ENCODE measurements at places on chromosomes 11 and 22.

- no peak for DNase-seq
Measured at GRCh38 chr11:57599381-57599780, 1.9 kb downstream of the SERPING1 start.

DNA sequence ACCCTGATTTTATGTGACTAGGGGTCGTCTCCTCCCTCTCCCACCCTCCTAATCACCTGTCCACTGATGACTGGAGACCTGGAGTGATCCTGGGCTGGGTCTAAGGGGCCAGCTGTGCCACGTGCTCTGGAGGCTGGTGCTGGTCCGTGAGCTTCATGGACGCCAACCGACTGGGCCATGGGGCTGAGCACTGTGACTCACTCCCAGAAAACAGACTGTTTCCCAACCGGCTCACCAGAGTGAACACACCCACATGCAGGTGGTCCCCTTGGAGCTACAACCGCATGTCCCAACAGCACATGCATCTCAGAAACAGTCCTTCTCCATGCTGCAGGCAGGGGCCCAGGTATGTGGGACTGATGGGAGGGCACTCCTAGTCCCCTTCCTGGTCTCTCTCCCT is 14.0 kb upstream of the LMO1 start:
- no peak for DNase-seq

GRCh38 chr11:37963440-37963839 is 1365.4 kb upstream of the RAG2 start:
- no peak for DNase-seq

DNA sequence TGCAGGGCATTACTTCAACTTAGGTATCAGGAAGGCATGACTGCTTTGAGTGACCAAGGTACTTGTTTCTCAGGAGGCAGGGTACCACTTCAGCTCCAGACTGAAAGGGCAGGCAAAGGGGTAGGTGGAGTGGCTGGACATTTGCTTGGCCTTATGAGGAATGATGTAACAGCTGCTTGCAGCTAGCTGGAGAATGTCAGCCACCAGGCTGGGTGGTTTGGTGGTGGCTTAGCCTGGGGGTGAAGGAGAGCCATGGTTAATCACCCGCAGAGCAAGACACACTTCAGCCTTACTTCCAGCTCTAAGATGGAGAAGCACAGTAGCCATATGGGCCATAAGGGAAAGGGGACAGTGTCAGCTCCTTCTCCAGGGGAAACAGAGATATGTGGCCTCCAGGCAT is 146.1 kb downstream of the APIP start:
- DNase-seq: no peak

- no peak for DNase-seq
Measured at GRCh38 chr22:50730941-50731661, 6.9 kb upstream of the ACR start.

- DNase-seq: no peak
Measured at GRCh38 chr22:38176170-38176741, 5.4 kb downstream of the PLA2G6 start.

- no peak for DNase-seq
Measured at GRCh38 chr11:103935219-103935618, 101.2 kb upstream of the DDI1 start.

DNA sequence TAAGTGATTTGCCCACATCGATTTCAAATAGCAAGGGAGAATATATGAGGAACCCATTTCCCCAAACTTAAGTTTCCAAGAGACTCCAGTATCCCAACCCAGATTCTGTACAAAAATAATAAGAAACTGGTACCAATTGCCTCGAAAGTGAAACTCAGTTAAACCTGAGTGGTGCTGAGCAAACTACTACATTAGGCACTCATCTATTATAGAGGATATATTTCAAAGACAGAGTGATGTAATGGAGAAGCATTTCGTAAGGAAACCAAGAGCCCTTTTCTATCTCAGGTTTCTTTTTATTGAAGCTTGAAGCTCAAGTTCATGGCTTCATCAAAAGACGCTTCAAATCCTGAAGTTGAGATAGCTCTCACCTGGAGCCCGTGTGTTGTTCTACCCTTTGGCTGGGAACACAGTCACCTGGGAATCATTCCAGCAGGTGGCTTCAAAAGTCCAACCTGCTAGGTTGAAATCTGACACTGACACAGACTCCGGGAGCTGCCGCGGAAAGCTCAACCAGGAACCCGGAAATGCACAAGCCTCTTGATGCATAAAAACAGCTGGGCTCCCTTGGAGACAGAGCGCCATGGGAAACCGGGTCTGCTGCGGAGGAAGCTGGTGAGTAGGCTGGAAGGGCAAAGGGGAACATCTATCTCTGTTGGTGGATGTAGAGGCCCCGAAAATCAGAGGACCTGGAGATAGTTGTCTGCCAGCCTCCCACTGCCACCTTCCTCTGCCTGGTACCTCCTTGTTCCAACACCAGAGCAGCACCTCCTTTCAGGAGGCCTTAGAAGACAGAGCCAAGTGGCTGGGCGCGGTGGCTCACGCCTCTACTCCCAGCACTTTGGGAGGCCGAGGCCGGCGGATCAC is at the start of gene C11orf52:
TSS of gene C11orf52 (plus strand) at position 524 of the 867 bp plus-strand sequence. CDS start at position 584, 60 bp downstream.
- no peak for DNase-seq

DNA sequence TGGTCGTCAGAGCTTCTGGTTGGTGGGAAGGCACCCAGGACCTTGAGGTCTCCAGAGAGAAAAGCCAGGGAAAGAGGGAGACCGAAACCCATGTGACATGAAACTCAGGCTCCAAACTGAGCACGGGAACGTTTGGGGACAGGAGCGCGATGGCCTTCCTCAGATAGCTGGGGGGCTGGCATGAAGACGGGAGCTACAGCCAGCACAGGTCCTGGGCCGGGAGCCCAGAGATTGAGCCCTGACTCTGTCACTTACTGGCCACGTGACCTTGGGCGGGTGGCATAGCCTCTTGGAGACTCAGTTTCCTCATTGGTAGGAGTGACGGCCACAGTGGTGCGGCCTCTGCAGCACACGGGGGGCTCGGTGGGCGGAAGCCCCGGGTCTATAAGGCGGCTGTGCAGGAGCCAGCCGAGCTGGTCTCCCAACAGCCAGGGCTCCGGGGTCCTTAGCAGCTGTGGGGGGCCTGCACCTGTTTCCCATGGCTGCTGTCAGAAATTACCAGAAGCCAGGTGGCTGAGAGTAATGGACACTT is 36.4 kb upstream of the PPP6R3 start:
- no peak for DNase-seq

- no peak for DNase-seq
Measured at GRCh38 chr11:77435972-77436371, 37.9 kb downstream of the PAK1 start.

GRCh38 chr11:19244084-19244483 is 3.3 kb upstream of the E2F8 start:
- no peak for DNase-seq

GRCh38 chr22:44212936-44213335 is 32.2 kb downstream of the PARVG start:
- DNase-seq: no peak

DNA sequence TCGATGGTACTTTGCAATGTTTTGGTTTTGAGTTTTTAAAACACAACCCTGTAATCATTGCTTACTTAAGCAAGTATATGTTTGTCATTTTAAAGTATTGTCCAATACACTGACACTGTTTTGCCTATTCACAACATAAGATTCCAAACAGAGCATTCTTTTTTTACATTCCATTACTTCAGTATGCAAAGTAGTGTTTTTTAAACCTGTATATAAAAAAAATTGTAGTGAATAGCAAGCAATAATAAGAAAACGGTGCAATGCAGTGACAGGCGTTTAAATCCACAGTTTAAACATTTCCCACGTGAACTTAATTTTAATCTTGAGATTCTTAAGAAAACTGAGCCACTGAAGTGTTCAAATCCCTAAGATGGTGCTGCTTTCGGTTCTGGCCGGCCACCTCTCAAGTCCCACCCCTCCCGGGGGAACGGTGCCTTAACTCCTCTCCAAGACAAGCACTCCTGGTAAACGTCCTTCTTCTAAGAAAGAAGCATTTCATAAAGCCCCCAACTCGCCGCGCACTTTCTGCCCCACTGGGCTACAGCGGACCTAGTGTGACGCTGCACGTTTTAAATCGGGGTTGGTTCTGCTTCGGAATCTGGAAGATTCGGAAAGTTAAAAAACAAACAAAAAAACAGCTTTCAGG is 2.9 kb downstream of the PGR start:
- DNase-seq: no peak

- DNase-seq: no peak
Measured at GRCh38 chr11:58647141-58647699, 24.8 kb downstream of the CNTF start.

DNA sequence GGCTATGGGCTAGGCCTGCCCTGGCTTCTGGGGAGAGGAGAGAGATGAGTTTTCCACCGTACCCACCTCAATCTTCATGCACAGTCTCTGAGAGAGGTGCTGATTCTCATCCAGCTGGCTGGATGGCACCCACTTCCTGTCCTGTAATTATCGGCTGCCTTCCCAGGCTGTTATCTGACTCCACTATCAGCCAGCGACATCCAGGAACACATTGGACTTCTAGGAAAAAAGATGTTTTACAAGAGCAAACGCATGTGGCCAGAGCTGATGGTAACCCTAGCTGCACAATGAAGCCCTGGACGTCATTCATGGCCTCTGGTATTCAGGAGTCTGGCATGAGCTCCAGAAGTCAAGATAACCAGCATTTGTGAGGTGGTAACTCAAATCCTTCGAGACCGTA is 137.4 kb downstream of the EHF start:
- no peak for DNase-seq

DNA sequence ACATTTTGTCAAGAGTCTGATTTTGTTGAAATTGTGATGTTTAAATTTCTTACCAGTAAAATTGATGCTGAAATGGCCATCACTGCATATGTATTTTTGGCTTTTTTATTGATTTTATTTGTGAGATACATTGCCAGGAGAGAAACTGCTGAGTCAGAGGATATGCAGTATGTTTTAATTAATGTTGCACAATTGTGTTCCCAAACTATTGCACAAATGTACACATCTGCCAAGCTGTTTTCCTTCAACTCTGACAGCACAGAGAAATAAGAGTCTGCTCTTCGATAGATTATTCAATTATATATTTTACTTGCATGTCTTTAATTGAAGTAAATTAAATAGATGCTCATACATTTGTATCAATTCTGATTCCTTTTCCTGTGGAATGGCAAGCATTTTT is 640.2 kb upstream of the LUZP2 start:
- no peak for DNase-seq

DNA sequence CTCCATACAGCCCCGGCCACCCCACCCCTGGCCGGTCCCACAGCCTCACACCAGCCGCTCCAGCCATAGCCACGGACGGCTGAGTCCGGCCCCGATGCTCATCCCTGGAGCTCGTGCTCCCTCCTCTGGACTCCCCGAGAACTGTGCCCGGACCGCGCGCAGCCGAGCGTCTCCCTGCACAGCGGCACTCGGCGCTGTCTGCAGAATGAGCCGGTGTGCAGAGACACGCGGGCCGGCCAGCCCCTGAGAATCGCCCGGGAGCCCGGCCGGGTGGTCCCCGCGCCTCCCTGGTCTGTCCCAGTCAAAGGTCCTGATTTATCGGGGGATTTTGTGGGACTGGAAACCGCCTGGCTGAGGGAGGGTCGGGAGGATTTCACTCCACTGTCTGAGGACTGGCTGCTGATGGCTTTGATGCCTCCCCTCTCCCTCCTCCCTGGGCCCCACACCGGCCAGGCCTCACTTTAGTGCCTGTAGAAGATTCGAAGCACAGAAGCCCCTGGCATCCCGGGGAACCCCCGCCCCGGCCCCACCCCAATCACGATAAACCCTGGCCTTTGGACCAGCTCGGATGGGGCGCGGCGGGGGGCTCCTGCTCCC is 102.7 kb downstream of the BRD1 start:
- DNase-seq: peak; percentile 48

- no peak for DNase-seq
Measured at GRCh38 chr11:125410091-125410490, 86.0 kb downstream of the FEZ1 start.

- no peak for DNase-seq
Measured at GRCh38 chr22:46280999-46281623, 13.3 kb downstream of the TTC38 start.

GRCh38 chr11:26620282-26621045 is 48.4 kb upstream of the MUC15 start:
- DNase-seq: no peak

- DNase-seq: no peak
Measured at GRCh38 chr11:128288368-128288767, 299.0 kb downstream of the ETS1 start.

DNA sequence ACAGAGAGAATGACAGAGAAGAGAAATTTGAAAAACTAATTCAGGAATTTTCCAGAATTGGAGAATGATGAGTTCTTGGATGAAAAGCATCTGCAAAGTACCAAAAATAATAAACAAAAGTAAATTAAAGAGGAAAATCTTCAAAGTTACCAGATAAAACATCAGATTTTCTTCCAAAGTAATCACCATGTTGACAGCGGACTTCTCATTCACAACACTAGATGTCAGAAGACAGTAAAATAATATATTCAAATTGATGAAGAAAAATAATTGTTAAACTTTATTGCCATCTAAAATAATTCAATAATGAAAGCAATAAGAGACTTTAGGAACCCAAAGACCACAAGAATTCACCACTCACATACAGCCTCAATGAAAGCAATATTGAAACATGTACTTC is 355.2 kb downstream of the DYNC2H1 start:
- DNase-seq: no peak

DNA sequence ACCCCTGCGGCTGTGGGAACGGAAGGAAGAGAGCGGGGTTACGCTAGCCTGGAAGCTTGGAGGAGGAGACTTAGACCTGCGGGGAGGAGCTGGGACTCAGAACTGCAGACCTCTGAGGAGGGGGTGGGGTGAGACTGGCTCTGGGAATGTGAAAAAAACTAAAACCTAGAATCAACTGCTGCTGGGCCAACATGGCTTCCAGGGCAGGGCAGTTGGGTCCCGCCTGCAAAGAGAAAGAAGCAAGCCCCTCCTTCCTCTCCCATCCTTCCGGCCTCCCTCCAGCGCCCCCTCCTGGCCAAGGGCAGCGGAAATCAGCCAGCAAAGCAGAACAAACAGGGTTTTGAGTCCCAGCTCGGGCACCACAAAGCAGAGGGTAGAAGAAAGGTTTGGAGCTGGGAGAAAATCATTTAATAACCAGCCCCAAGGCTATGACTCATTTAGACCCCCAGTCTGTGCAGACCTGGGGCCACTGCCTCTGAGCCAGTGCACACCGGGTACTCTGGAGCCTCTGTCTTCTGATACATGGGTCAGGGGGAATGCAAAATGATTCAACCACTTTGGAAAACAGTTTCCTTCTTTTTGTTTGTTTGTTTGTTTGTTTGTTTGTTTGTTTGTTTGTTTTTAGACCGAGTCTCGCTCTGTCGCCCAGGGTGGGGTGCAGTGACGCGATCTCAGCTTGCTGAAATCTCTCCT is 7.3 kb upstream of the NCF4 start:
- peak; percentile 88 for DNase-seq

- no peak for DNase-seq
Measured at GRCh38 chr11:44288133-44288526, 21.8 kb downstream of the ALX4 start.

GRCh38 chr11:106482917-106483785 is 405.7 kb downstream of the AASDHPPT start:
- DNase-seq: no peak

- no peak for DNase-seq
Measured at GRCh38 chr11:33588056-33588455, 112.6 kb downstream of the C11orf91 start.

Data from activated CD4-positive, alpha-beta T cell treated with anti-CD3 and anti-CD28 coated beads, Interleukin-2, amount 50 U/mL, for 24 hours (primary cell).